ENCODE measurements at places on chromosomes 5 and 9.

- no peak for DNase-seq
These were observed 49.9 kb upstream of the GDNF start for GRCh38 chr5:37889612-37890317.

DNA sequence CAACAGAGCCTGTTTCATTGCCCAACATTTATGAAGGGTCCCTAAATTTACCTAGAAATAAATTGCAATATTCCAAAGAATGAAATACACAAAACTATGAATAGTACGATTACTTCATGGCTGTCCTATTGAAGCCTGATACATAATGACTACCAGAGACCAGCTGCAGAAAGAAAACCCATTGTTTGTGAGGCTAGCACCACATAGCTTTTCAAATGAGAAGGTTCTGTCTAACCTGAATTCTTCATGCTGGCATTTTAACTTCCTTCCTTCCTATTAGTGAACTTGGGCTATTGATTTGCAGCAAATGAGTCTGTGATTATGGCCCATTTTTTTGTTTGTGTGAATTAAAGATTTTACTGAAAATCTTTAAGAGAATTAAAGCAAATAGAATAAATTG lies 47.3 kb downstream of the MEGF10 start:
- DNase-seq: no peak

DNA sequence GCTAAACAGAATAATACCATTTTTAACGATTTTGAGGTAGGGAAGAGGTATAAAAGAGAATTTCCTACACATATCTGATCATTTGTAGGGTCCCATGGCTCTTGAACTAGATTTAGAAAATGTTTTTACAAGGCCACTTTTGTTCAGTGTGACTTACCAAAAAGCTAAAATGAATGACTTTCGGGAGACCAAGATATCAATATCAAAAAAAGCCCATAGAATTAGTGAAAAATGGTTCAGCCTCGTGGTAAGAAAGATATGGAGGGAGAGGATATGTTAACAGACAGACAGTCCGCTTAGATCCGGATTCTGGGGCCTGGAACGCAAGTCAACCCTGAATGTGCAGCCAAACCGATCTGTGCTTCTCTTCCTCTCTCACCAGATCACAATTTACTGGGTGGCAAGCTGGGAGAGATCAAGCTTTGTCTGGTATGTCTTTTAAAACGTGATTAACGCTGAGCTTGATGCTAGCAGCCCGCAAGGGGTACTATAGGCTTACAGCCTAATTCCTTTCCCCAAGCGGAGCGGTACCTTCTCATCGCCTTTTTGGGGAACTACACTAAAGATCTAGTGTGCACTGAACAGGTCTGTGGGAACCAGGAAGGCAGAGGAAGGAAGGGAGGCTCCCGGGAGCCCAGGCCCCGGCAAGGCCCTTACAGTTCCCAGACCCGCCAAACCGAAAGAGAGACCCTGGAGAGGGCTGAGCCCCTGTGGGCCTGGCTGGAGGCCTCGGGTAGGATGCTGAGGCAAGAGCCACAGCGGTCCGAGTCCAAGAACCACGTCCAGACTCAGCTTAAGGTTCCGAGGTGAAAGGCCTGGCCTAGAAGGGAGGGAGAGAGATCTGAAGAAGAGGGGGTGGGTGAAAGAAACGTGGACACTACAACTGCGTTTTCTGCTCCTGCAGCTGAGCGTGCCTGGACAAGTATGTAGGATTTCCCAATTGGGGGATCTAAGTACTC lies 2.9 kb downstream of the NR2F1-AS1 start:
- DNase-seq: no peak

- no peak for DNase-seq
These were observed 75.5 kb downstream of the ENTREP1 start for GRCh38 chr9:69400470-69400869.

DNA sequence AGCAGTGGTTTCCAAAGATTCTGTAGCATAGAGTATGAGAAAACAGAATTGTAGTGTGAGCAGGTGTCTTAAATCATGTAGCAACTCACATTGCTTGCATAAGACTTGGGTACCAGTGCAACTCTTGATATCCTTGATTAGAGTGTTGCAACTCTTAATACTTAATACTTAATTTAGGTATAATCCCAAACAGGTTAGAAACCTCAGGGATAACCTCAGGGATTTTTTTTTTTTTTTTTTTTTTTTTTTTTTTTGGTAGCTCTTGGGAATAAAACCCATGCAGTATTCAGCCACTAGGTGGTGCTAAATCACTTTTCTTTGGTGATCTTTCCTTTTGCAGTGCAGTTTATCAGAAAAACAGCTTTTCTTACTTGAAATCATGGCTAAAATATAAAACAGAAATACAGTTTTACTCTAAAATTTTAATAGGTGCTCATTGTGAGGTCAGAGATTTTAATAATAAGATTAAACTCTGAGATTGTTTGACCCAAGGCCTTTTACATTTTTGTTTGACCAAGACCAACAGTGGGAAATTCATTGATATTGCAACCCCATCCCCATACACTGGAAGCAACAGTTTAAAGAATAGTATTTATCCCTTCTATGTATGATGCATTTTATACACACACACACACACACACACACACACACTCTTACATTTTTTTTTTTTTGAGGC lies 55.3 kb downstream of the ERAP1 start:
- DNase-seq: no peak

DNA sequence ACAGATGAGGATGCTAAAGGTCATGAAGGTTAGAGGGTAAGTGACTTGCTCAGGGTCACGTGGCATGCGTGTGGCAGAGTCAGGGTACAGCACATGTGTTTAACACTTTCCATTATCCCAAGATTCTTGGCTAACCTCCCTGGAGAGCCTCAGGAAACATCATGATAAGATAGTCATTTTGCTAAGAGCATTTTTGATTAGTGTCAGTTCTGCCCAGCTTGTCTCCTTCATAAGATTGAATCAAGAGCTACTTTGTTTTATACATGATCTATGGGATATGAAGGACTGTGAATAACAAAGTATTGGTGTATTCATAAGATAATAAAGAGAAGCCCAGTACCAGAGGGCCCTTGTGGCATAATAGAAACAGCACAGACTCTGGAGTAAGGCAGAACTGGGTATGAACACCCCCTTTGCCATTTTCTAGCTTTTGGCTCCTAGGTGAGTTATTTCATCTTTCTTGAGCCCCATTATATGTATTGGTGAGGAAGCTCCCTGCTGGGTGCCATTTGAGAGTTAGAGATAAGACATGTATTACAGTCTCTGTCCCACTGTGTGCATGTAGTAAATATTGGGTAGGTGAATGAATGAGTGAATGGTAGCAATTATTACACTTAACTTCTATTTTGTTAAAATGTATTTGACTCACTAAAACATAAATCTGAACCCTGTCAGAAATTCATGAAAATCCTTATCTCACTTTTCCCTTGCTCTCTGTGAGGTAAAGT lies 16.1 kb downstream of the PTPDC1 start:
- no peak for DNase-seq

Data from thyroid gland (tissue), 4 donors.